ENCODE measurements at places on chromosomes 6 and 20.

GRCh38 chr20:48889140-48889790 lies 32.2 kb upstream of the ARFGEF2 start:
- DNase-seq, result no peak

- no peak for DNase-seq
Measured at GRCh38 chr6:80077067-80077466, 29.4 kb upstream of the BCKDHB start.

DNA sequence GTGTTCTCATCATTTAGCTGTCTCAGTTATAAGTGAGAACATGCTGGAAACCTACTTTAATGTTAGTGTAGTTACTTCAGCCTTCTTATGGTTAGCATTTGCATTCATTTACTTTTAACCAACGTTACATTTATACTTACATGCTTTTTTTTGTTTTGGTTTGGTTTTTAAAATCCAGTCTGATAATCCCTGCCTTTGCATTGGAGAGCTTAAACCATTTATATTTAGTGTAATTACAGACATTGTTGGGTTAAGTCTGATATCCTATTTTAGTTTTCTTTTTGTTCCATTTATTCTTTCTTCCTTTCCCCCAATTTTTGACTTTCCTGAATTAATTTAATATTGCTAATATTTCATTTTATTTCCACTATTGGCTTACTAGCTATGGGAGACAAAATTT lies 70.2 kb downstream of the AIG1 start:
- no peak for DNase-seq

GRCh38 chr6:20691185-20691584 lies 156.9 kb downstream of the CDKAL1 start:
- no peak for DNase-seq

DNA sequence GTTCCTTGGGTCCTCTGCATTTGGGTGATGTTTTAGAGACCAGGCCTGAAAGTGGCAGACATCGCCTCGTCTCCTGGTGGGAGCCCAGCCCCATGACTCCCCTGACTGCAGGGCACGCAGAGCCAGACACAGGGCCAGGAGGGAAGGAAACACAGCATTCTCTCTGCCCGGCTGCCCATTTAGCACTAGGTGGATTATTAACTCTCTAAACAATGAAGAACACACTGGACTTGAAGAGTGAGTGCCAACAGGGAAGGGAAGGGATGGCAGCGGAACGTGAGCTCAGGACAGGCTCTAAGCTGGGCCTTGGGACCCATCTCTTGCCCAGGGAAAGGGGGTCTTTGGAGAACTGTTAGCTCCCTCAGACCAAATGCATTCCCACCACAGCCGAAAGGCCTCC lies 80.4 kb downstream of the TBXT start:
- no peak for DNase-seq

DNA sequence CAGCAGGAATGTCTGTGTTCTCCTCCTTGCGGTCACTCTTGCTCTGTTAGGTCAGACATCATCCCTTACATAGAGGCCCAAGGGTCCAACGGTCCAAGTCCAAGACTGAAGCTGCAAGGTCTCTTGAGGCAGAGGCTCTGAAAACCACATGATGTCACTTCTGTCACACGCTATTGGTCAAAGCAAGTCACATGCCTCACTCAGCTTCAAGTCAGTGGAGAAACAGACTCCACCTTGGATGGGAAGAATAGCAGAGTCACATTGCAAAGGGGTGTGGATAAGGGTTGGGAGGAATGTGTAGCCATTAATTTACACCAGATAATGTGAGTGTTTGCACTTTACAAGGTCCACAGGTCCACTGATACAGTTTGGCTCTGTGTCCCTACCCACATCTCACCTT lies 17.5 kb downstream of the SLC52A3 start:
- no peak for DNase-seq

GRCh38 chr6:40378725-40379074 lies 208.5 kb downstream of the LRFN2 start:
- DNase-seq, result no peak

- DNase-seq, result no peak
Measured at GRCh38 chr20:1185316-1185741, 548 bp upstream of the TMEM74B start.

GRCh38 chr20:15895560-15896084 lies 677.6 kb downstream of the KIF16B start:
- no peak for DNase-seq

DNA sequence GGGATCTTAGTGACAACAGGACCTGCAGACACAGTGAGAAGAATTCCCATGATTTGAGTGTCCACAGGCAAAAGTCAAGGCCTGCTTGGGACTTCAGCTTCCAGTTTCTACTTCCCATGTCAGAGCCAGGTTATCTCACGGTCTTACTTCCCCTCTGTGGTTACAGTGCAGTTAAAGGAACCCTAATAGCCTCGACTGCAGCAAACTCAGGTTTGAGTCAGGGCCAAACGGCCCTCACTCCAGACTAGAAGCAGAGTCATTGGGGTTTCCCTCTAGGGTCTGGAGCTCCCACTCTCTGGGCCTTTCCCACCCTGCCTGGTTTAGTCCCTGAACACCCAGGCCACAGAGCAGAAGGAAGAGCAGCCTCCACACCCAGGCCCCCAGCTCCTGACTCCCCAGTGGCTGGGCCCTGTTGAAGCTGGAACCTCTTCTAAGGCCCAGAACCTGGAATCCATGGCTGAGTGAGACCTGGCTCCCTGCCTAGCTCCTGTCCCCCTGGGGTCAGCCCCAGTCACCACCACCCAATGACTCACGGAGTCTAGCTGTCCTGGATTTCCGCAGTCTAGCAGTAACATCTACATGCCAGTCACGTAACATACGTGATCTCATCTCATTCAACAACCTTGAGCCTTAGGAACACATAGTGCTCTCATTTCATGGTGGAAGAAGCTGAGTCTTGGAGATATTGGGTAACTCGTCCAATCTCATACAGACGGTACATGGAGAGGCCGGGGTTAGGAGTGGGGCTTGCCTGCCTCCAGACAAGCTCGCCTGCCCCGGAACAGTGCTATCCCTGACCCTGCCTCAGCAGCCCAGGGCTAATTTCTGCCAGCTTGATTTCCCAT lies 9.2 kb upstream of the GHRH start:
- no peak for DNase-seq

- peak; percentile 49 for DNase-seq
Measured at GRCh38 chr20:57323034-57323433, 6.6 kb upstream of the SPO11 start.

- DNase-seq, result no peak
Measured at GRCh38 chr6:62808565-62809293, 402.5 kb upstream of the FKBP1C start.

- peak; percentile 79 for DNase-seq
Measured at GRCh38 chr20:17315407-17316231, 88.8 kb downstream of the PCSK2 start.

DNA sequence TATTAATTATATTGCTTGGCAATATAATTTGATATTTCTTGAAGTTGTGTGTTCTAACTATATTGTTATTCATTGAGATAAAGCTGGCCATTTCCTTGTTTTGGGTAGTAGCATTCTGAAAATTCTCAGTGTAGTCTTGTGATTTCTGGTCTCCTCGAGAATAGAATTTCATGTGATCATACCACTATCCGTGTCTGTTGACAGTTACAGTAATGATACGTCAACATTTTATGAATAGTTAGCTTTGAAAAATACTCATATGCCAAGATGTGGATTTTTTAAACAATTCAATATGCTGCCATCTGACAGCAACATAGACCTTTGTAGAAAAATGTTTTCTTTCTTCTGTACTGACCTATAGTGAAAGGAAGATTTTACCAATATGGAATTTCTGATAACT lies 723.7 kb upstream of the SLC35B3 start:
- no peak for DNase-seq

- DNase-seq, result no peak
Measured at GRCh38 chr6:100188754-100189153, 194.7 kb upstream of the MCHR2 start.

- DNase-seq, result no peak
Measured at GRCh38 chr6:15761045-15761502, 98.2 kb upstream of the DTNBP1 start.

- DNase-seq, result no peak
Measured at GRCh38 chr6:137181891-137182653, 8.6 kb upstream of the IL22RA2 start.

DNA sequence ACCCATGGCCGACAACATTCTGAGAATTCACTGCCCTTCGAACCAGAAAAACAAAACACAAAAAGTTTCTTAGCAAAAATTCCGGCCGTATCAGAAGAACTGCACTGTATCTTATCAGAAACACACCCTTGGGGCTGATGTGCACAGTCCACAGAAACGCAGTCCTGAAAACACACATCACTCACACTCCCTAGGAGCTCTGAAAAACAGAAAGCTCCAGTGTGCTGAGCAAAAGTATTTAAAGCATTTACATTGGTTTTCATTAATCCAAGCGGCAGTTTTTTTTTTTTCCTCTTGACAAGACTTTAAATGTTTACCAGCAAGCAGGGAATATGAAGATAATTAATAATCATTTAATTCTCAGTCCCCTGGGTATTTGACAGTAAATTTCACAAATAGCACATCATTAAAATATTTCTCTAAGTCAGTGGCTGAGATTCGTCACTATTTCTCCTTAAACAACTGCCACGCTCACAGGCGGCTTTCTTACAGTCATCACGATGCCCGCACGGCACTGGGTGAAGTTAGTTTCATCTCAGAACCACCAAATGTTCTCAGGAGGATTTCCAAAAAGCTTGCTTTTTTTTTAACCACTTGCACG lies 13.3 kb downstream of the NFATC2 start:
- DNase-seq, result no peak

GRCh38 chr6:7691675-7692452 lies 34.0 kb upstream of the BMP6 start:
- no peak for DNase-seq

DNA sequence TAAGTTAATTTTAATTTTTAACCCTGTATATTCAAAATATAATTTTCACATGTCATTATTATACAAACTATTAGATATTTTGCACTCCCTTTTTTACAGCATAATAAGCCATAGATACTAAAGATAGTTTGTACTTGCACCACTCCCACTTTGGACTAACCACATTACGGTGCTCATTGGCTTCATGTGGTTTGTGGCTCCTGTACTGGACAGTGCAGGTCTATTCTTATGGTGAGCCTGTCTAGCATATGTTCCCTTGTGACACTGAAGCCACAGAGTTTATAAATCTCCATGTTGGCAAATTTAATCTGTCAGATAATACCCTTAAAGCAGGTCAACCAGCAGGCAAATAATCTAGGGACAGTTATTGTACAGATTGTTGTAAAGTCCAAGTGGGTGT lies 354.4 kb upstream of the KCNQ5 start:
- no peak for DNase-seq

DNA sequence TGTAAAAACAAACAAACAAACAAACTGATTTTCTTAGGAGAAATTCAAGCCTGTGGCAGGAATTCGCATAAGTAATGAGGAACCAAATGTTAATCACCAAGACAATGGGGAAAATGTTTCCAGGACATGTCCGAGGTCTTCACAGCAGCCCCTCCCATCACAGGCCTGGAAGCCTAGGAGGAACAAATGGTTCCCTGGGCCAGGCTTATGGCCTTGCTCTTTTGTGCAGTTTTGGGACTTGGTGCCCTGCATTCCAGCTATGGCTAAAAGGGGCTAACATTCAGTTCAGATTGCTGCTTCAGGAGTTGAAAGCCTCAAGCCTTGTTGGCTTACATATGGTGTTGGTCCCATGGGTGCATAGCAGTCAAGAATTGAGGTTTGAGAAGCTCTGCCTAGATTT lies 1372.7 kb upstream of the CITED2 start:
- DNase-seq, result no peak

DNA sequence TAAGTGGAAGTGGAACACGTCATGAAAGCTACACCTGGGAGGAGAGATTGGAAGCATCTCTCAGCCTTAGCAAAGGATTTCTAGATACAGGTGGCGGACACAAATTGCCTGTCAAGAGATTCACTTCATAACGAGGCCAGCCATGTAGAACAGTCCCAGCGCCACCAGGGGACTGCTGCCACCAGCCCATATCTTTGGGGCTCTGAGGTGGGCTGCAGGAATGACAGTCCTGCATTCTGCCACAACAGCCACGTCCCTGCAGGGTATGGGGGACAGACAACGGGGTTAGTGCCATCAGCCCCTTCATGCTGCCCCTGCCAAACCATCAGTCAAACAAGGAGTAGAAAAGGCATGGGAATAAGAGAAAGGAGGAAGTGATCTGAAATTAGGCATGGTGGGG lies 81.2 kb upstream of the SASH1 start:
- DNase-seq, result no peak

DNA sequence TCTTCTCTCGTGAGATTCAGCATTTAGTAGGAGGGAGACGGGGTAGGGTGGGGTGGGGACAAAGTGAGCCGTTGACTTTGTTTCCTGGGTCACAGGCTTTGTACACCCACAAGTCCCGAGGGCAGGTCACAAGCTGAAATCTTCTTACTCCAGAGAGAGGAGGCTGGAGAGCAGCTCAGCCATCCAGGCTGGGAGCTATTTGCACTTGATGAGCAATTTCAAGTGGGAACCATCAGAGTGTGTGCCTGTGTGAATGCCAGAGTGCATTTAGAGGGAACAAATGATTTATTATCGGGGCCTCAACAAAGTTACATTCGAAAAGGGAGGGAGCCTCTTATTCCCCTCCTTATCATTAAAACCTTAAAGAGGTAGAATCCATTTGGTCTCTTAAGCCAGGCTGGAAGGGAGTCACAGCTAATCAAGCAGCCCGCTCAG lies 155.7 kb upstream of the JARID2 start:
- DNase-seq, result no peak

GRCh38 chr6:71375676-71376075 lies 87.1 kb downstream of the OGFRL1 start:
- no peak for DNase-seq

- DNase-seq, result no peak
Measured at GRCh38 chr6:155084431-155085123, 89.5 kb downstream of the TIAM2 start.

GRCh38 chr20:36582322-36582721 lies 8.9 kb downstream of the TGIF2 start:
- no peak for DNase-seq

DNA sequence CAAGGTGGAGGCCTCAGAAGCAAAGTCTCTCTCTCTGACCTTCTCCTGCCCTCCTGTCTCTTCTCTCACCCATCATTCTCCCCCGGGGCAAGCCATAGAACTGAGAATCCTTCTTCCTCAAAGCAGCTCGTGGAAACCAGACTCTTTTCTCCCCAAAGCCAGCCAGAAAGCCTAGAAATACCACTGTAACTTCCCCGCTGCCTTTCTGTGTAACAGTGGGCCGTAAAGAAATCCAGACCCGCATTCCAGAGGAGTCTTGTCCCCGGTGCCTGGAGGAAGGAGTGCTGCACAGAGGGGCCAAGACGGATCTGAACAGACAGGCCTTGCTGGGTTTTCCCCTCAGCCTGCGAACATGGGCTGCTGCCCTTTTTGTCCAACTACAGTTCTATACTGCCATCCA lies 977 bp upstream of the SLC22A2 start:
- DNase-seq, result no peak

GRCh38 chr6:109474995-109475394 lies 8.0 kb downstream of the ZBTB24 start:
- DNase-seq, result no peak

GRCh38 chr6:158284007-158284875 lies 28.0 kb upstream of the TULP4 start:
- DNase-seq, result peak; percentile 14

GRCh38 chr6:100088009-100088408 lies 94.0 kb upstream of the MCHR2 start:
- no peak for DNase-seq

GRCh38 chr6:142802124-142802523 lies 142.9 kb downstream of the HIVEP2 start:
- no peak for DNase-seq
